ENCODE measurements at places on chromosomes 2 and 18.

GRCh38 chr2:12210016-12210933 lies 463.8 kb downstream of the LPIN1 start:
- DNase-seq: no peak

- DNase-seq: no peak
Observed at GRCh38 chr2:33158482-33159003, 211.8 kb downstream of the LTBP1 start.

DNA sequence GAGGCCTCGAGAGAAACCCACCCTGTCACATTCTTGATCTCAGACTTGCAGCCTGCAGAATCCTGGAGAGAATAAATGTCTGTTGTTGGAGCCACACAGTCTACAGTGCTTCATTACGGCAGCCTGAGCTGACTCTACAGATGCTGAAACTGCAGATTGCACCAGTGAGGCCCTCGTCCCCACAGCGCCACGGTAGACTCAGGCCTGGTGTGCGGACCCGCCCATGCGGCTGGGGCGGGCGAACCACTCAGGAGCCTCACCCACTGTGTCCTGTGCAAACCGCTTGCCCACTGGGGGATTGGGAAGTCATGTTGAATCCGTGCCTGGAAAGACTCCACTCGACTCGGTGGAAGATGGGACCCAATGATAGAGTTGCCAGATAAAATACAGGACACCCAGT lies 125.2 kb upstream of the COPS8 start:
- no peak for DNase-seq

DNA sequence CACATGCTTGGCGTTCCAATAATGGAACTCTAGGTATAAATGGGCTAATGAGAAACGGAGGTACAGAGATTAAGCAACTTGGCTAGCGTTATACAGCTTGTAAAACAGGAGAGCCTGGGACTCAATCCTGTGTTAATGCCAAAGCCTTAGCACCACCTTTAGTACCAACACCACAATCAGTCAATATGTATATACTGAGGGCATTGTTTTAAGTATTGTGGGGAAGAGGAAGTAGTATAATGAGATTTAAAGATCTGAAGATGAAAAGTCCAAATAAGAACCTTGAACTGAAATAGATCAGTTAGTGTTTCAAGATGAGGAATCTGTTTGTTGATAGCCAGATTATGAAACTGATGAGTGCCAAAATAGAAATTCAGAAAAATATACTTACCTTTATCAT lies 8.1 kb downstream of the MARS2 start:
- no peak for DNase-seq

- DNase-seq: no peak
Observed at GRCh38 chr18:27847412-27847811, 329.5 kb downstream of the CDH2 start.

DNA sequence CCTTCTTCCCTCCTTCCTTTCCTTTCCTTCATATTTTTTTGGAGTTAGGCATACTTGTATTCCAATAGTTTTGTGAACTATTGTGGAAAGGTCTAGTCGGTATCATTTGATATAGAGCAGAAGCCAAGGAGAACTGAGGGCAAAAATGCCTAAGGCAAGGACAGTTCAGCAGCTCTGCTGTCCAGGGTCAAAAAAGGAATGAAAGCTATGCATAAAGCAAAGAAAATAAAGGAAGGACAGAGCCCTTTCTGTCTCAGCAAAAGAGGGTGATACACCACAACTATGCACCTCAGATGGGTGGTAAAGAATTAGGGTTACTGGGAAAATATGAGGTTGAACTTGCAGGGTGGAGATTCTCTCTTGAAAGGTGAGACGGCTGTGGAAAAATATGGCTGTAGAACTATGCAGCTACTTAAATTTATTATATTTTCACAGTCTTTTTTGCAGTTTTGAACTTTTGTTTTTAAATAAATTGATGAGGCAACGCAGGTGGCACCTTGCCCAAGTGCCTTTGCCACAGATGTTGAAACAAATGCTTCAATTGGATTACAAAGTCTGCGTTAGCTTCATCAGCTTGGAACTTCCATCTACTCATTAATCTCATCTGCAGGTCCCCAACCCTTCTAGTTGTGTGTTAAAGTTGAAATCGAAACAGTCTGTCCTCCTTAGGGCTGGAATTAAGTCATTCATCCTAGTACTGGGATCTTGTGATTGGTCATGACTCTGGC lies 20.8 kb downstream of the LHCGR start:
- no peak for DNase-seq

DNA sequence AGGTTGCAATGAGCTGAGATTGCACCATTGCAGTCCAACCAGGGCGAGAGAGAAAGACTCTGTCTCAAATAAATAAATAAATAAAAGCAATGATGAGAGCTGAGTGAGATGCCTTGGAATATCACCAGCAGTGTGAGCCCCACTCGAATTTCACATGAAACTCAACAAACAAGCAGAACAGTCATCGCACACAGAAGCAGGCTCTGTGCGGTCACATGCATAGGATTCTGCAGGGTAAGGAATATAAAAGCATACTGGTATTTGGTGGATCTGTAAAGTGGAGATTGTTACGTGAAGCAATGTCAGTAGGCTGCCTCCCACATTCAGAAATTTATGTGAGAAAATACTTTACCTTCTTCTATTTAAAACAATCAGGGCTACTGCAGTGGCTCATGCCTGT lies 18.0 kb upstream of the AP1S3 start:
- no peak for DNase-seq

GRCh38 chr2:43657241-43657640 lies 19.0 kb downstream of the C1GALT1C1L start:
- no peak for DNase-seq

GRCh38 chr2:198371329-198371728 lies 566.9 kb downstream of the PLCL1 start:
- DNase-seq: no peak

DNA sequence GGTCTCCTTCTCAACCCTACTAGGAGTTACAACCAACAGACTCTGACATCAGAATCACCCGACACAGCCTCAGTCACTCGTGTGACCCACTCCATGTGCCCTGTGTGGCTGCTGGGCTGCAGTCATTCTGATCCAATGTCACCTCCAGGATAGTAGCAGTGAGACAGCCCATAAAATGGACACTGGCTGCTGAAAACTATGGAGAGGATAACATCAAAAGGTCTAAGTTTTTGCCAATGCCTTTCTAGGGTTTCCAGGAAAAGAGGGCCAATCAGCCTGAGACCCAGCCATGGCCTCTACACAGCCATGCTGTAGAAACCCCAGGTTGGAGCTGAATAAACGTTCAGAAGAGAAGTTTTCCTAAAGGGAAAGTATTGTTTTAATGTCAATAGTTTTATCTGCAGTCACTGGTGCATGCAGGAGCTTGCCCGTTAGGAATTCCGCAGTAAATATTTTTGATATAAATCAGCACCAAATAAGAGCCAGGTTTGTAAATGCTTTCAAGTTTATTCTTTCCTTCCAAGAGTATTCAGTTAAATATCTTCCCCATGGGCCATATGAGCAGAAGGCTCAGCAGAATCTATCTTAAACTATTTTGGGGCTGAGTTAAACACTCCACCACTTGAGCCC lies 92.2 kb upstream of the PID1 start:
- DNase-seq: no peak

All from kidney (tissue), 22 donors.